Epithelial cell of proximal tubule (primary cell): ENCODE measurements at places on chromosomes 3 and 15. TPM values are rescaled to one million over a fixed set of nuclear protein-coding genes. Genes with fewer than 3 reads are reported as not detected.

DNA sequence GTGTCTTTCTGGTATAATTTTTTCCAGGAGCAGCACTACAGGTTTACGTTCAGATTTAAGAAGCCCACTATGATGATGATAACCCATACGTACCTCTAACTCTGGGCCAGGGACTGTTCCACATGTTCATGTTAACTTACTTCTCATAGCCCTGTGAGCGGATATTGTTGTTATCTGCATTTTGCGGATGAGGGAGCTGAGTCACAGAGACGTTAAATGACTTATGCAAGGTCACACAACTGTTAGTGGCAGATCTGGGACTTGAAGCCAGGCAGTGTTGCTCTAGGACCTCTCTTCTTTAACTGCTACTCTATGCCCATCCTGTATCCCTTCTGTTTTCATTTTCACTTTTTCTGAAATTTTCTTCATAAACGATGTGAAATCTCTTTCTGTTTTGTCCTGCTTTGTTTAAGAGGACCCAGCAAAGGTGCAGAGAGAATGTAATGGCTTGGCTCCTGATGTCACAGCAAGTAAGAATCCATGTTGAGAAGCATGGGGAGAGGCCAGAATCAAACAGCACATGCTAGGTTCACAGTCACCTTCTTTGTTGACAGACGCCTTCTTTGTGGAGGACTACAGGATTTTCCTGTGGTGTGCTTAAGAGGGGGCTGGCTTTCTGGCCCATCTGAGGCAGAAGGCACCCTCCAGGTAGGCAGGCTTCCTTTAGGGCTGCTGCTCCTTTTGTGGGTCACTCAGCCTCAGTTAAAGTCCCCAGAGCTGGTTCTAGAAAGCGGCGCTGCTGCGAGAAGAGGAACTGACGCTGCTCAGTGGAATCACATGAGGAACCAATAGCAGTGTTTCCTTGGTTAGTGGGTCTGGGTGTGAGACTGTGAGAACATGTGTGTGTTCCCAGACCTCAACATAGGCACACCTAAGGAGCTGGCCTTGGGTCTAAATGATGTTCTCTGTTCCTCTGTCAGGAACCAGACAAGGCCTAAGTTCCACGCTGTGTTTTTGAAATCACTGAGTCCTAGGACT, 121.6 kb downstream of the TMEM108 start:
- DNase-seq = no peak

- DNase-seq = no peak
These were observed at the start of gene RTP4 for GRCh38 chr3:187368251-187369088. TSS of gene RTP4 (plus strand) at chr3:187368385. CDS start at chr3:187368442, 57 bp downstream.

DNA sequence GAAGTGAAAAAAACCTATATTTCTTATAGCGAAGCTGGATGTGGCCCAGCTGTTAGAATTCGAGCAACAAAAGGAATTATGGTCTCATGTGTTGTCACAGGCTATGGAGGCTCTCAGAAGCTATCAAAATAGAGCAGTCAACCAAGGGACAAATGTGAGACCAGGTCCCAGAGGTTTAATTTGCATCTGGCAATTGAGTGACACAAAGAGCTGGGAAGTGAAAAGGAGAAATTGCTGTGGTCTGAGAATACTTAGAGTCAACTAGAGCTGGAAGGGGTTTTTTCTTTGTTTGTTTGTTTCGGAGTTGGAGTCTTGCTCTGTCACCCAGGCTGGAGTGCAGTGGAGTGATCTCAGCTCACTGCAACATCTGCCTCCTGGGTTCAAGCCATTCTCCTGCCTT, 61.3 kb upstream of the SMAD3 start:
- no peak for DNase-seq

DNA sequence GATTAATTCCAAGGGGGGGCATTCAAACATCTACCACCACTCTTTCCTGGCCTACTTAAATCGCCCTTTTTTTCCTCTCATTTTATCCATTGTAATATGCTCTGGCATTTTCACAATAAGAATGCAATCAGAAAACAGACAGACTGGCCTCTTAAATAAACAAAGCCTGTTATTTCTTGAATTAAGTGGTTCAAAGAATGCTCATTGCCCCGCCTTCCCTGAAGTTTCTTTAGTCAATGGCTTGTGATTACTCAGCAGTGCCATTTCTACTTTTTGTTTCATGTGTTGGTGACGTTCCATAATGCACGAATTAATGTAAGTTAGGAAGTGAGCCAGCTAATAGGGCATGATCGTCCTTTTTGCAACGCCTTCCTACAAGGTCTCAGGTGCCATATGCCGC, 68.0 kb downstream of the FBN1 start:
- no peak for DNase-seq

- no peak for DNase-seq
These were observed 23.9 kb upstream of the HEG1 start for GRCh38 chr3:125079675-125080045.

The CCRL2 gene
- not detected in 2 replicates for total RNA-seq

The HMG20A gene
- 20.5 and 22.5 TPM in 2 replicates for total RNA-seq

The ITIH1 gene
- total RNA-seq = not detected in 2 replicates

The CNTN6 gene
- total RNA-seq = 0.12 TPM in 1 of 2 replicates, not detected in the other
